Caki2 (cell line): ENCODE measurements at places on chromosomes 2 and 18. TPM values are rescaled to one million over a fixed set of nuclear protein-coding genes. Genes with fewer than 3 reads are reported as not detected.

LIMS4 gene
- total RNA-seq = not detected in 2 replicates

BOLL gene
- not detected in 2 replicates for total RNA-seq

ADGRF3 gene
- total RNA-seq = 0.23 and 0.68 TPM in 2 replicates

ERBB4 gene
- 0.10 TPM in 1 of 2 replicates, not detected in the other for total RNA-seq

PLCD4 gene
- 4.3 and 11.9 TPM in 2 replicates for total RNA-seq

MAL gene
- total RNA-seq = 1.4 TPM in 1 of 2 replicates, not detected in the other

RAB31 gene
- 14.2 and 18.3 TPM in 2 replicates for total RNA-seq

OSGEPL1 gene
- total RNA-seq = 11.2 and 25.5 TPM in 2 replicates

DYSF gene
- not detected in 2 replicates for total RNA-seq

DNA sequence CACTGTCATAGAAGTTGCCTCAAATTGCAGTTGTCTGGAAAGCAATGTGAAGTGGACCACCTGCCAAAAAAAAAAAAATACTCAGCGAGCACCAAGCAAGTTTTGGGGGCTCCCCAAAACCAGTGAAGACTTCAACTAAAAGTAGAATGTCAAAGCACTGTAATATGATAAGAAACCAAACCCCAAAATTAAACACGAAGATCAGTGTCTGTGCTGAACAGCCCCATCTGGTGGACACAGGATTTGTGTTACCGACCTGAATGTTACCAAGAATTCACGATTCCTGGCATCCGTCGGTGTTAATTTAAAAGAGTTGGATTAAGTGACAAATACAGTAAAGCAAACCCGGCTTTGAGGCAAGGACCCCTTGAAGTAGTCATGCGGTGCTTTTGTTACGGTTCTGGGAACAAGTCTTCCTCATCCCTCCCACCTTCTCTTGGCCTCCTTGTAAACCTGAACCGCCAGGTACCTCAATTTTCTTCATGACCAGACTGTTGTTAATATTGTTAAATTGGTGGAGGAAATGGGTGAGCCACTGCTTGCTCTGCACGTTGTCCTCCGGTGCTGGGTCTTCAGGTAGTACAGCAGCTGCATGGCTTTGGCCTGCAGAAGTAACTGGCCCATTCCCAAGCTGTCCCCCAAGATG, 31.3 kb upstream of the SSB start:
- DNase-seq = peak; percentile 42

DNA sequence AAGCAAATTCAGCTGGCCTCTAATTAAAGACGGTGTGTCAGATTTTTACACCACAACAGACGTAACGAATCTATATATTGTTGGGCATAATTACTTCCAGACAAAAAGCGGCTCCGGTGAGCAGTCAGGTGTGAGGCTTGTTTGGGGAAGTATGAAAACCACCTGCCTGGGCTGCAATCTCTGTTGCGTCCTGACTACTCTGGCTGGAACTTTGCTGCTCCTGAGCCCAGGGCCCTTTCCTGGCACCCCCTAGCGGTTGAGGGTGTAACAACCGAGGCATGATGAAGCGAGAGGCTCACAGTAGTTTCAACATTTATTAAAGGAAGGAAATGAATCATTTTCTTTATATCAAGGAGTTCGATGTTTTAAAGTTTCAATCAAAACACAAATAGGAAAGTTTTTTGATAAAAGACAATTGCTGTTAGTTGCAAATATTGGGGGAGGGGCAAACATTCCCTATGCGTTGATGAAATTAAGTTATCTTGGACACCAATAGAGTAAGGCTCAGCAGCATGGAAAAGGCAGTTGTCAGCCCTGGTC, 10.6 kb upstream of the ITGB6 start:
- DNase-seq = peak; percentile 74

GRCh38 chr2:233384015-233384414, 29.7 kb downstream of the DGKD start:
- DNase-seq = no peak

GRCh38 chr2:241774419-241775222, 2.0 kb upstream of the GAL3ST2 start:
- no peak for DNase-seq

GRCh38 chr18:48887905-48888772, 62.6 kb downstream of the SMAD7 start:
- no peak for DNase-seq

DNA sequence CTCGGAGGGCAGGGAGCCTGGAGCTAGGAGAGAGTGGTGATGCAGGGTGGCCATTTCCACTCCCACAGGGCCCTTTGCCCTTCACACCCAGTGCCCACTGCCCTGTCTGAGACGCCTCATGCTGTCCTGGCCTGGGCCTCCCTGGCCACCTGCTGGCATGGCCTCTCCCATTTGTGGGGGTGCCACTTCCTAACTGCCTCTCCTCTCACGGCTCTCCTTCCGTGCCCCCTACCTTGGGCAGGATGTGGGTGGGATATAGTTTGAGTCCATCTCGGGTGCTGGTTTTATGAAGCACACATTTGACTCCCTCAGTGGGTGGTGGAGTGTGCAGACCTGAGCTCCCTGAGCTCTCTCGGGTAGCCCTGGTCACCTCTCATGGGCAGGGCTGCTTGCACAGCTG, 46.0 kb downstream of the DGKD start:
- DNase-seq = no peak

DNA sequence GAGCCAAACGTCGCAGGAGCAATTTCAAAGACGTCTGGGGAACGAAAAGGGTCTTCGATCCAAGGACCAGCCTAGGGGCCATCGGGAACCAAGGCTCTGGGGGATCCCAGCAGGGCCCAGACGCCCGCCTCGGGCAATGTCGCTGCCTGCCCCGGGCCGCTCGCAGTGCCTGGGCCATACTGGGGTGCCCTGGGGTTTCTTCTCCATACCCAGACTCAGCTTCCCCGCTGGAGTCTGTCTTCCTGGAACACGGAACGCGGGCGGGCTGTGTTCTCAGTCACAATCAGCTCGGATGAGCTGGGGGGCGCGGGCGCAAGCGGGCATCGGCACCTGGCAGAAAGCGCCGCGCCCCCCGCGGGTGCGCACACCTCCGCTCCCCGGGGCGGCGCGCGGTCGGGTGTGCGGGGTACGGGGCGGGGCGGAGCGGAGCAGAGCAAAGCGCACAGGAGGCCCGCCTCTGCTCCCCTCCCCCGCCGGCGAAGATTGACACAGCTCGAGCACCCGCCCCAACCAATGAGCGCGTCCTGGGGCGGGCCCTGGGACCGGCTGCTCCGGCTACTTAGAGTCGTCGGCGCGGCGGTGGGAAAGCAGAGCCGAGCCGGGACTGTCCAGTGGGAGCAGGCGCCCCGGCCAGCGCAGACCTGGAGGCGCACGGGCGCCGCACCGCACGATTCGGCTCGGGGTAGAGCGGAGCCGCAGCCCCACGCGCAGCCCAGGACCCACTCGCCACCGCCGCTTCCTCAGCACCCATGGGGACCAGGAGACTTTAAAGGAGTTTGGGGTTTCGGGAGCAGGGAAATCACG, at the start of gene LRATD1:
TSS of gene LRATD1 (plus strand) at position 585 of the 804 bp plus-strand sequence. CDS start 1,263 bp downstream, outside the sequence.
- peak; percentile 88 for DNase-seq

GRCh38 chr2:85888020-85888683, 638 bp downstream of the ST3GAL5 start:
- DNase-seq = no peak

GRCh38 chr2:200470230-200470629, 39.6 kb downstream of the KCTD18 start:
- no peak for DNase-seq

GRCh38 chr2:32863326-32863725, 83.4 kb upstream of the LTBP1 start:
- no peak for DNase-seq

DNA sequence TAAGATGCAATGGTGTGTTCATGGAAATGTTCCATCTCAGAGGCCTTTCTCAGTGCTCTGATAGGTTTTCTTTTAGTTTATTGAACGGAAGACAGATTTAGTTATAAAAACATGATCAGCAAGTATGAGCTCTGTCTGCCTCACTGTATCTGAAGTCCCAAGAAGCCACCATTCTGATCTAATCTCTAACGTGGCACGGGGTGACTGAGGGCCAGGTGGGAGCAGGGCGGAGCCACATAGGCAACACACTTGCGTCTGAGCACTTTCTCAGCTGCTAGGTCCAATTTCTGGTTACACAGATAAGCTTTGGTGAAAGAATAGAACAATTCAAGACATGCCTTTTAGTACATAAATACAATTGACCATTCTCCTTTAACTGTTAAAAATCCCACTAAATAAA, 60.4 kb downstream of the SNTG2 start:
- DNase-seq = no peak

- DNase-seq = no peak
These were observed 51.1 kb downstream of the WDFY1 start for GRCh38 chr2:223894009-223894408.

DNA sequence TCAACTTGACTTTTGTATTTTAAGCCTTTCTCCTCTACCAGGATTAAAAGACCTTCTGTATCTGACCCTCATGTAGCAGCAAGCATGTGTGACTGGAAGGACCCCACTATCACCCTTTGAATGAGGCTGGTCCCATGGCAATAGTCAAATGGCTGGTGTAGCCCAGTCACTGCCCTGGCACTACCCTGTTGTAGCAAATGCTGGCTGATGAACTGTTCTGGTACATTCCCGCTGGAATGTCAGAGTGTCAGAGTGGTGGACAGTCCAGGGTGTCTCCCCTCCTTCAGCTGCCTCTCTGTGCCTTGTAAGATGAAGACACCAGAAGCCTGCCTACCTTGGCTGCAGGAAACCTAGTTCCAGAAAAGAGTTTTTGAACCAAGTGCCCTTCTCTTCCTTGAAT, 115.7 kb downstream of the ACKR3 start:
- DNase-seq = no peak

- DNase-seq = no peak
These were observed 125.4 kb upstream of the FOSL2 start for GRCh38 chr2:28267282-28267681.

- no peak for DNase-seq
These were observed 51.3 kb upstream of the CAB39 start for GRCh38 chr2:230661072-230661957.

- DNase-seq = no peak
These were observed 469.3 kb upstream of the MEX3C start for GRCh38 chr18:51666763-51667191.

DNA sequence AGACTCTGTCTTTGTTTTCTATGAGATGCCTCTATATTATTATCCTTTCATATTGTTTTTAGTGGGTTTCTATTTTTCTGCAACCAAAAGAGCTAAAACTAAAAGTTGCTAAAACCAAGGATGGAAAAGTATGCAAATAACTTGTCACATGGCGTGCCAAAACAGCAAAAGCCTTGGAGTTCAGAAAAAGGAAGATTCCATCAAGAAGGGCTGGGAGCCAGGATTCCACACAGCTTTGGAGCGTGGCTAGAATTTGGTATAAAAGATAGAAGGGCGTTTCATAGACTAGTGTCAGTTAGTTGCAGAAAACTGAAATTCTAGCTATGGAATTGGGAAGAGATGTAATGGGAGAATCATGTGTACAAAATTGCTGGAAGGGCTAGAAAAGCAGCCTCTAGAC, 4.1 kb downstream of the SCYGR1 start:
- DNase-seq = no peak

DNA sequence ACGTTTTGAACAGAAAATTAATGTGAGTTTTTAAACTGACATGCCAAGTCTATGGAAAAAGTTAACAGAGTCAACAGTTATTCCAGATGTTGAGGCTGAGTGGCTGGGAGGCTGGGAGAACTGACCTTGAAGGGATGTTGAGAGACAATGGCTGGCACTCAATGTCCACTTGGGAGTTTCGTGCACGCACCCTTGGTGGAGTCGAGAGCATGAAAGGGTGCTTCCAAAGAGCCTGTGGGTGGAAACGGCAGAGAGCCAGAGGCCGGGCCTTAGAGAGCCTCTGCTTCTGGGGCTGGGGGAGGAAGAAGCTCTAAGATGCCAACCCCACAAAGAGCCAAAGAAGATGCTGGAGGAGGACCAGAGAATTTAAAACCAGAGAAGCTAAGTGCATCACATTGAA, 63.4 kb upstream of the L3MBTL4 start:
- DNase-seq = no peak

DNA sequence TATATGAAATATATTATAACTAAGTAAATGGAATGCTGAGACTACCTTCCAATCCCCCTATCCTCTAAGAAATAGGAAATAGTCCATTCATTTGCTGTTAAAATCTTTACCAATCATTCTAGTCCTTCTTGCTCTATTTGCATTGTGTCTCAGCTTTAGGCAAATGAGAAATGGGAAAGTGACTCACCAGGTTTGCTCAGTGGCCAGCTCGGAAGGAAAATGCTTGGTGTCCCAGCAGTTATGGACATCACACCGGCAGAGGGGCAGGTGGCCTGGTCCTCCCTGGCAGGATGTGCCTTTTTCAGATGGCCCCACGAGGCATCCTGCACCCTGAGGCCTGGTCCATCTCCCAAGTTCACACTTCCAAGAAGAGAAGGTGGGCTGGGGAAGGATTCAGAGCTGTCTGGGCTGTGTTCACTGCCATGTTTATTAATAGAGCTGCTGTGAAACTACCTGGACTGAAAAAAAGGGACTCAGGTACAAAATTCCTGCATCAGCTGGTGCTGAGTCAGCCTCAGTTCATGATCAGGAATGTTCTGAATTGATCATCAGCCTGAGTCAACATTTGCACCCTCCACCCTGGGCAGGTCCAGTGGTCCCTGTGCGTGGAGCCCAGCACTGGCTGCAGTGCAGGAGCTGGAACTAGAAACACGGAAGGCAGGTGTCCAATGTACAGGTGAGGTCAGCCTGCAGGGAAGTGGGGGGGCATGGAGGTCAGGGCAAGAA, 60.1 kb upstream of the ARL4C start:
- DNase-seq = peak; percentile 12
